Vagina (tissue), 2 donors: ENCODE measurements at places on chromosomes 6 and 20.

- DNase-seq, result peak; percentile 64
Observed at GRCh38 chr20:1272368-1273100, 6.4 kb downstream of the SNPH start.

DNA sequence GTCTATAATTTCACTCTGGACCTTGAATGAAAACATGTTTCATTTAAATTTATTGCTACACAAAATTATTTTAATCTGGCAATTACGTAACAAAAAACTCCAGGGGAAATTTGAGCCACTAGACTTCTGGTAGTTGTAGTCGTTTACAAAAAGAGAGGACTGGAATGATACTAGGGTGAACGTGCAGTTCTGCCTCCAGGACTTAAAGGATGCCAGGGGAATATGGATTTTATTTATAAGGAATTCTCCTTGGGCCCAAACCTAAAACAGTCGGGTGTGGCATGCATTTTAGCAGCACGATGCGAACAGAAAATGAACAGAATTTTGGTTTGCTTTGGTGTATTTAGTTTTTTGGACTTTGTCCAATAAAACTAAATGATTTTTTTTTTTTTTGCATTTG, 76.9 kb downstream of the PRL start:
- DNase-seq, result no peak

- DNase-seq, result no peak
Observed at GRCh38 chr6:155881826-155882526, 426.3 kb upstream of the NOX3 start.

DNA sequence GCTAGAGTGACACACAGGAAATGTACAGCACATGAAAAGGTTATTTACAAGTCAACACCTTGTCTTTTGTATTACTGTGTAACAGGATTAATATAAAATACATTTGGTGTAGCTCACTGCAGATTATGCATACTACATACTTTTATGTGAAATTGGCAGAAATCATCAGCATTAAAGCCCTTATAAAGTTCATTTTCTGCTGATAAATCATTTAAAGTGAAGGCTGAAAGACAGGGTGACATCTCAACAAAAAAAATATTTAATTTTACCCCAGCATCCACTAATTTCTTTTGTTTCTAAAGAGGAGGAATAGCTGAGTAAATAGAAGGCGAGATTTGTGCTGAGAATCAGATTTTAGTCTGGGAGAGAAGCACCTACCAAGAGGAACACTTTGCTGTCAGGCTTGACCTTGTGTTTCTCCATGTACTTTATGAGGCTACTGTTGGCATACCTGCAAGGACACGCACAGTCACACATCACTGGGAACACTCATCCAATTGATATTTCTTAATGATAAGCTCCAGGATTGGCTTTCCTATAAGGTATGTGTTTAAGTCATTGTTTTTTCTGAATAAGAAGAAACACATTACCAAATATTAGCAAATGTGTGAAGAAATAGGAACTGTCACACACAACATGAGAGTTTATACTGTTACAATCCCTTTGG, 146.6 kb upstream of the SLC22A16 start:
- no peak for DNase-seq

DNA sequence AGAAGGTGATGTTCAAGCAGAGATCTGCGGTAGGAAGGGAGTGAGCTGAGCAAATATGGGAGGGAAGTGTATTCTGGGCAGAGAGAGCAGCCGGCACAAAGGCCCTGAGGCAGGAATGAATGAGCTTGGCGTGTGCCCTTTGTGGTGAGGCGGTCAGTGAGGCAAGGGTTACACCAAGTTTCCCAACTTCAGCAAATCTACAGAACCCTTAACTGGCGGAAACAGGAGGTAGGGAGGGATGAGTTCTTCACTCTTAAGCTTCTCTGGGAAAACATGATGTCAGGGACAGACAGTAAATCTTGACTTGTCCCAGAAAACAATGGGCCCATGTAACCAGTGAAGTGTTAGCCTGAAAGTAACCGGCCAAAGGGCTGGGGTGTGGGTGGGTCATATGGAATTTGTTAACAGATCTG, 97.1 kb upstream of the PTPN1 start:
- no peak for DNase-seq

- no peak for DNase-seq
Observed at GRCh38 chr6:137488150-137489045, 5.8 kb downstream of the OLIG3 start.

DNA sequence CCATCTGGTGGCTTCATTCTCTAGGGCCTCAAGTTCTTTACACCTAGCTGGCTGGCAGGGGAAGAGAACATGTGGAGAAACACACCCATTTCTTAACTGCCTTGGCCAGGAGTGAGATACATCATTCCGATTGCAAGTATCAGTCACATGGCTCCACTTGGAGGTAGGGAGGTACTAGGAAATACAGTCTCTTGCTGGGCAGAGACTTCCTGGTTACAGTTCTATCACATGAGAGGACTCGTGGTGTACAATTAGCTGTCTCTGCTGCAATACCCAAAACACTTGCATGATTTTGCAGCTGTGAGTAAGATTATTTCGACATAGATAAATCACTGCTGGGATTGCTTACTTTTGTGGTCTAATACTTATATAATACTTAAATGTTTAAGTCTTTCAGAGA, 51.1 kb downstream of the GTF2H5 start:
- no peak for DNase-seq

DNA sequence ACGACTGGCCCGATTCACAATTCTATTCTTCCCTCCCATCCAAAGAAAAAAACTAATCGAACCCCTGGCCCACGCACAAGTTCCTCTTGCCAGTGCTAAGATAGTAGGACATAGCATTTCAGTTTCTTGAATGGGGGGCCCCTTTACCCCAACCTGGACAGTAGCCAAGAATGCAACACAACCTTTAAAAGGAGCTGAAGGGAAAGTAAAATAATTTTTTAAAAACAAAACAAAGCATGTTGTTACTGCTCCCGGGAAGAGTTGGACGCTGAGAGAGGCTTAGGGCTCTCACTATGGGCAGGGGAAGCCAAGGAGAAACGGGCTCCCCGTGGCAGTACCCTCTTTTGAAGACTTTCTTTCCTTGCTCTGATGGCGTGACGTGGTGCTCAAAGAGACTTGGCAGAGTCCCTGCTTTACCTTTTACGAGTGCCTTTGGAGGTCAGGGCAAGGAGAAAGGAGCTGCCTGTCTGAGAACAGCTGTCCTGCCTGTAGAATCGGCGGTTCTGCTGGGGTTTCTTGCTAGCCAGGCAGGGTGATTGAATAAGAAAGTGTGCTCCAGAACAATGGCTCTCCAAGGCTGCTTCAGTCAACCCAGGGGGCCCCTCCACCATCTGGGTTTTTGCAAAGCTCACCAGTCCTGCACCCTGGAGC, 5.8 kb downstream of the TFAP2C start:
- no peak for DNase-seq

DNA sequence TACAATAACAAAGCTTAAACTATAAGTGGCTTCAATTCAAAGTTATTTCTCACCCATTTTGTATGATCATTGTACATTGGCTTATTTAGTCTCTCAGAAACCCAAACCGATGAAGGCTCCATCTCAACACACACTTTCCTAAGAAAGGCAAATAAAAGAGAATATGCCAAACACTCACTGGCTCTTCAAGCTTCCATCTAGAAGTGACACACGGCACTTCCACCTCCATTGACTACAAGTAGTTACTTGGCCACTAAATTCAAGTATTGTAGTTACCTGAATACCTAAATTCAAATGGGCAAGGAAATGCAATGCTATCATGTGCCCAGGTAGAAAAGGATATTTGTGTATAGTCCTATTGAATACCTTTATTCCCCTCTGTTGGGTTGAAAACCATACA, 170.6 kb downstream of the OGFRL1 start:
- no peak for DNase-seq

- no peak for DNase-seq
Observed at GRCh38 chr20:60000271-60001042, 42.2 kb downstream of the CDH26 start.

GRCh38 chr20:49276961-49277785, 684 bp downstream of the ZNFX1 start:
- DNase-seq, result no peak

- no peak for DNase-seq
Observed at GRCh38 chr20:16490696-16491095, 82.6 kb downstream of the KIF16B start.

DNA sequence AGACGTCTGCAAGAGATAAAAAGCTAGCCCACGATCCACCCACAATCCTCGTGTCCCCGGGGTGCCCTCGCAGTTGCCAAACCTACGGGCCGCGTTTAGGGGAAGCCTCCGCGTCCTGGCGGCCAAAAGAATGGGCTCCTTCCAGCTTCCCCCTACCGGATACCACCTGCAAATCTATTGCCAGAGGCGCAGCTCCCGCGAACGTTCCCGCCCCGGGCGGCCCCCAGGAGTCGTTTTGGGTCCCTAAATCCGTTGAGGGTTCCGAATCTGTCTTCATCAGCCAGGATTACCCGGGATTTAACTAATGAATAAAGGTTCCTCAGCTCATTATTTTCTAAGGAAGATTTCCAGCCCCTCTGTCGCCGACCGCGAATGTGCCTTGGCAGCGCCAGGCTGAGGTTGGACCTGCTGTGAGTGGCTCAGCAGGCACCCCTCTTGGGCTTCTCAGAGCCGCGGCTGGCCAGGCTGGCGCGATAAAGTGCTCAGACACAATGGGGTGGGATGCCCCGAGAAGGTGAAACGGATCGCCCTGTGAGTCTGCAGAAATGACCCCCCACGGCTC, 2.8 kb upstream of the VSX1 start:
- peak; percentile 85 for DNase-seq

GRCh38 chr6:23531666-23532065, 594.3 kb upstream of the NRSN1 start:
- DNase-seq, result no peak

- DNase-seq, result no peak
Observed at GRCh38 chr20:6685181-6685582, 82.3 kb upstream of the BMP2 start.

DNA sequence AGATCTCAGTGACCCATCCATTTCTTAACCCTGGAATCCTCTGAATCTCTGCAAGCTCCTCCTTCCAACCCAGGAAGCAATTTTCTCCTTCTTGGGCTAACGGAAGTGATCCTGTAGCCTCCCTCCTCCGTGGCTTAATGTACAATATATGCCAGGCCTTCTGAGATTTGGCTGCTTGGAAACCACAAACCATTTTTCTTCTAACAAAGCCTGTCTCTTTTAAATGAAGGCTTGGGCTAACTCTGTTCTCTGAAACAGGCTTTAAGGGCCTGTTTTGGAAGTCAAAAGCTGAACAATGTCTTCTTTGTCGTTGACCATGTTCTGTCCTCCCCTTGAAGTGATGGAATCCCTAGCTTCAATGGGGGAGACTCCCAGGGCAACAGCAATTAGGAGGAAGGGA, 14.9 kb downstream of the FYN start:
- no peak for DNase-seq

DNA sequence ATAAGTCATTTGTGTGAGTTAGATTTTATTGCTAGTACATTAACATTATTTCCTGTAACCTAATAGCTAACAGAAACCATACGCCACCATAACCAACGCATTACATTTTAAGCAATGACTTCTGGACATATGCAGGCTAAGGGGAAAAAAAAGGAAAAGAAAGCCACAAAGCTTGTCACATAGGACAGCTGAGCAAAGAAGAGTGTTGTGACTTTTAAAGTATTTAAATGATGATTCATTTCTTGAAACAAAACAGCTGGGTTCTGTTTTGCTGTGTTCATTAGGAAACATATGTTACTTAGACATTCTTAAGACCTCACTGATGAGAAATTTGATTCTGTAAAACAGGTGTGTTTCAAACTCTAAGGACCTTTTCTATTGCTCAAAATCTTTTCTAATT, 171.4 kb downstream of the COL9A1 start:
- DNase-seq, result no peak
